SW 1271 (cell line): ENCODE measurements at places on chromosomes 5 and 9.

- DNase-seq, result no peak
Measured at GRCh38 chr5:35898952-35899660, 39.3 kb downstream of the CAPSL start.

DNA sequence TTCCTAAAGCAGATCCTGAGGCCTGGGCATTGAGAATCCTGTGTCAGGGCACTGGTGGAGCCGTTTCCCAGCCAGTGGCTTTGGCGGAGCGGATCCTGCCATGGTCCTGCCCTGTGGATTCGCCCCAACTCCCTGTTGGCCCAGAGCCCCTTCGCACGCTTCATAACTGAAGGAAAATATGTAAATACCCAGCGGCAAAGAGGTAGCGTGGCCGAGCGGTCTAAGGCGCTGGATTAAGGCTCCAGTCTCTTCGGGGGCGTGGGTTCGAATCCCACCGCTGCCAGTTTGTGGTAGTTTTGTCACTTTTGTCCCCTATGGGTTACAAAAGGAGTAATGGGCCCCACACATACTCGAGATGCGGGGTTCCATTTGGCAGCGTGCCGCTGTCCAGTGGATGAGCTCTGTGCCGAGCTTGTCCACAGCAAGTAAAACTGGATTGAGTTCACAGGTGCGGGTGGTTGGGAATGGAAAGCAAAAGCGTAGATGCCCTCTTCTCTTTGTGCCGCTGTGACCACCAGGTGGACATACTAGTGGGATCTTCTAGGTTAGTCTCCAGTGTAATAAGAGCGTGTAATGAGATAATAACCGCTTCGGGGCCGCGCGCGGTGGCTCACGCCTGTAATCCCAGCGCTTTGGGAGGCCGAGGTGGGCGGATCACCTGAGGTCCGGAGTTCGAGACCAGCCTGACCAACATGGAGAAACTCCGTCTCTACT is 17.3 kb downstream of the TRIM7 start:
- DNase-seq, result no peak

DNA sequence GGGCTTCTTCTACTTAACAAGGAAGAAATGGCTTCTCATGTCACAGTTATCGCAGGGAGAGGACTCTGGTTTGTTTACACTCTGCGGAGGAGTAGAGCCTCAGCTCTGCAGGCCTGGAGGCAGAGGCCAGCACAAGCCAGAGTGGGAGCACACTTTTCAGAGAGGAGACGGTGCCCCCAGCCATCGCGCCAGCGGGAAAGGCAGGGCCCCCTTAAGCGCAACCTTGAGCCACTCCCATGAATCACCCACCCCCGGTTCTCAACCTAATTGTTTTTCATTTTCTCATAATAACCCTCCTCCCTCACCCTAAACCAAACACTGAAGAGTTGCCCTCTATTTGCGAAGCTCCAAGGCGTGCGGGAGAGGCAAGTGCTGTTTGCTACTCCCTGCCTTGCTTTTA is 208.4 kb upstream of the TBCA start:
- DNase-seq, result no peak

GRCh38 chr5:64285188-64286130 is 119.8 kb downstream of the RNF180 start:
- DNase-seq, result no peak

- DNase-seq, result no peak
Measured at GRCh38 chr5:135364421-135365262, 34.4 kb downstream of the MACROH2A1 start.

GRCh38 chr5:139658928-139659667 is 10.9 kb downstream of the CXXC5 start:
- DNase-seq, result peak; percentile 55

DNA sequence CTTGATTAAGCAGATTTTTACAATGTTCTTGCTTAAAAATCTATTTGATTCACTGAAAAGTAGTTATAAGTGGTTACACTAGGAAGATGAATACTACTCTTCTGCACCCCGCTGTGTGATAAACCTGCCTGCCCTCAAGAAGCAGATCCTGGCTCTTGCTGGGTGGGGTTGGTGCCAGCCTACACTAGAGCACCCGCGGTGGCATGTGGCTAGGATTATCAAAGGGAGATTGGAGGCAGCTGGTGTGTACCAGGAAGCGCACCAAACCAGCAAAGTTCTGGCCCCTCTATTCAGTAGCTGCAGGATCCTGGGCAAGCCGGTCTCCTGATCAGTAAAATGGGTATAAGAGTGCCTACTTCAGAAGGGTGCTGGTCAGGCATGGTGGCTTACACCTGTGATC is 43.5 kb downstream of the PRLR start:
- DNase-seq, result no peak

- DNase-seq, result no peak
Measured at GRCh38 chr9:129841071-129841470, 5.8 kb downstream of the USP20 start.

DNA sequence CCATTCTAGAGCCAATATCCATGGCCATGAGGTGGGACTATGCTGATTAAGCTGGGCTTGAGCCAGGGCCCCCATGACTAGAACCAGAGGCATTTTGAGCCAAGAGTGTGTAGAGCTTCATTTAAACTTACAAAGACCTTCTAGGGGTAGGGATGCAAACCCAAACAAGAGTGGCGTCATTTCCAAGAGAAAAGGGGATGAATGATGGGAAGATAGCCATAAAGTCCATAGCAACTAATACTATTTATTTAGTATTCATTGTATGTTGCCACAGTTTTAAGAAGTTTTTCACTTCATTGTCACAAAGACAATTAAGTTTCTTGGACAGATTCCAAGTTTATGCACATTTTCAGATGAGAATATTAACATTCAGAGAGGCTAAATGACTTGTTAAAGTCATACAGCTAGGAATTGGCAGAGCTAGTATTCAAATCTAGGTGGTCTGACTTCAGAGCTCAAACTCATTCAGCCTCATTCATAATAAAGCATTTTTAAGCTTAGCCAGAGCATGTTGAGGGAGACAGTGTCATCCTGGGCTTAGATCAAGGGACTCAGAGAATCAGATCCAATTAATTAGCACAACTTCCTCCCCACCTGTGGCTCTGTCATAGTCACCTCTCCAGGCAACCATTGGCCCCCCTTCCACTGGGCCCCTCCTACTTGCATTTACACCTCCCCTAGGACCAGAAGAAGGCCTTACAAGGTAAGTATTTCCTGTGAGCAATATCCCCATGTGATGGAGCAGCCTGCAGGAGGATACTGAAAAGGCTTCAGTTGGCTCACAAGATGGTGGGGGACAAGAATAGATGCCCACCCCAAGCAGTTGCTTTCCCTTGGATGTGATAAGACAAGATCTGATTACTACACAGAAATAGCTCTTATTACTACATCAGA is 95.0 kb upstream of the PCSK1 start:
- DNase-seq, result no peak

GRCh38 chr5:92353107-92354030 is 970.3 kb upstream of the ARRDC3 start:
- DNase-seq, result no peak

GRCh38 chr5:162529886-162530285 is 462.3 kb downstream of the GABRG2 start:
- no peak for DNase-seq

DNA sequence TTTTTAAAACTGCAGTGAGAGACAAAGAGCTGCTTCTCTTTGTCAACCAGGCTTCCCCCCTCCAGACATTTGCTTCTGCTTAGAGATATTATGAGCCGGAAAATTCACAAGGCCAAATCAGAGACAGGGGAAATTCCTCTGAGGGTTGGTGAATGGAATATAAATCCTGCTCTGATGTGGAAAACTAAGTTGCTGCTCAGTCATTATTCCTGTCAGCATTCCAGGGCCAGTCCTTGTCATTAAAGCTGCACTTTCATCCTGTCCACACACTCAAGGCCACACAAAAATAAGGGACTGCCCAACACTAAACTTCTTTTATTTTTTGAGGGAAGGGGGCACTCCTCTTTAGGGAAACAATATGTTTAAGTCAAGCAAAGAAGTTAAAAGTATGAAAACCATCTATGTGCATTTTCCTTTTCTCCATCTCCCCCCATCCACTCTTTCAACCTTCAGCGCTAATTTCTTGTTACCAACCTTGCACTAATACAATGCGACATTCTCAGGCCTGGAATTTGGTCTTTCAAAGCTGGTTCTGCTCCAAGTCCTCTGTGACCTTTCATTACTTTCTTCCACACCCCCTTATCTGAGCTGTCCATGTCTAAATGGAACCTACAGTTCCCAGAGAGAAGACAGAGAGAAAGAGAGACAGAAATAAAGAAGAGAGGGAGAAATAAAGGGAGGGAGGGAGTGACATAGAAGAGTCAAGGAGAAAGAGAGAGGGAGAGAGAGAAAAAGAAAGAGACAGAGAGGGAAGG is 118.9 kb upstream of the S1PR3 start:
- no peak for DNase-seq

DNA sequence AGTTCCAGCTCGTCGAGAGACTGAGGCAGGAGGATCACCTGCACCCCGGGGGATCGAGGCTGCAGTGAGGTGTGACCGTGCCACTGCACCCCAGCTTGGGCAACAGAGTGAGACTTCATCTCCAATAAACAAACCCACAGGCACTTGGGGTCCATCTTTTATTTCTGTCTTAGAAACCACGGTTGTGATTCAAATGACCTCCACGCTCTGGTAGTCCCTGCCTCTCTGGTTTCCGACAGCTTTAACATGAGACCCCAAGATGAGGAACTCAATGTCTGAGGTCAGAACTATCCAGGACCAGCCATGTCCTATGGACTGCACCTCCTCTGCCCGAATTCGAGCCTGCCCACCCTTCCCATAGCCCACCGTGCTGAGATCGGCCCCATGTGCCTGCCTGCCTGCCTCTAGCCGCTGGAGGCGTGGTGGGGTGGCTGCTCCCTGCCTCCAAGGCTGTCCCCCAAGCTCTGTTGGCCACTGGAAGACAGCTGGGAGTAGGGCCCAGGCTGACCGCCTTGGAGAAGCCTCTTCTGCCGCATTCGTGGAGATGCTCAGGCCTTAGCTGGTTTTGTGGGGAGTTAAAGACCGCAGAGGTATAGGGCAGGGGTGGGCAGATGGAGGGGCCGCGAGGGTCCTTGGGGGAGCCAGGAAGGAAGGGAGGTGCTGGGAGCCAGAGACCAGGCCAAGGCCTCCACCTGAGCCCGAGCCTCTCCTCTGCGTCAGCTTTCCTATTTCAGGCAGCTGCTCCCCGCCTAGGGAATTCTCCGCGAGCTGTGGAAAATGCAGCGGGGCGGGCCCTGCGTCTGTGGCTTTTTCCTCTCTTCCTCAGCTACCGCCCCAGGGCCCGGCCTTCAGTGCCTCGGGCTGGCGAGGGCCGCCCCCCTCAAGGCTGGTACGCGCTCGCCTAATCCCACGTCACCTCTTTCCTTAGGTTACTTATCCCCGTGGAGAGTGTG is 6.9 kb upstream of the WDR5 start:
- DNase-seq, result no peak

DNA sequence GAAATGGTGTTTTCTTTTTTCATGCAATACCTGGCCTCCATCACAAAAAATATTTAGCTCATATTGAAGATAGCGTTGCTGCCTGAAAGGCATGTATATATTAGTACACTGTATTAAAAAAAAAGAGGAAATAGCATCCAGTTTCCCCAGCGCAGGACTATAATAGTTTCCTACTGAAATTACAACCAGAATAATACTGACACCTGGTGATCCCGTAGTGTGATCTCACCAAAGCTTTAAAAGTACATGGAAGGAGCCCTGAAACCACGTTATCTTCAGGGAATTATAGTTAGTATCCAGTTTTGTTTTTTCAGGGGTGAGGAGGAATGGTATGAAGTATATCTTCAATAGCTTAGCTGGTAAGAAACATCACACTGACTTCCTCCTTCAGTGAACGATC is 264.9 kb downstream of the CD180 start:
- no peak for DNase-seq

DNA sequence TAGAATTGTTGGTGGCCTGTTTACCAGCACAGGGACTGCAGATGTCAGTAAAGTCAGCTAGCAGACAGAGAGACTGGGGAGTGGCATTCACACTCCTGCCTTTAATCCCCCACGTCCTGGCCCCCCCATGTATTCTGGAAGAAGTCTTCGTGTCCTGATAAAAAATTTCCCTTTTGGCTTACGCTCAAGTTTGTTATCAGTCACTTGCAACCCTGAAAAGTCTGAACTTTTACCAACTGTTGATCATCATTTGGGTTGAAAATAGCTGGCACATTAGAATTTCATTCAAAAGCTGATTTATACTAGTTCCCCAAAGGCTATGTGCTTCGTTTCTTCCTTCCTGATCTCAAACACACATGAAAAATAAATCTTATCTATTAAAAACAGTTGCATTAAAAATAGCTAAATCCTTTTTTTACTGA is 5.8 kb upstream of the CRHBP start:
- no peak for DNase-seq

- no peak for DNase-seq
Measured at GRCh38 chr9:91515074-91515687, 91.5 kb upstream of the NFIL3 start.

DNA sequence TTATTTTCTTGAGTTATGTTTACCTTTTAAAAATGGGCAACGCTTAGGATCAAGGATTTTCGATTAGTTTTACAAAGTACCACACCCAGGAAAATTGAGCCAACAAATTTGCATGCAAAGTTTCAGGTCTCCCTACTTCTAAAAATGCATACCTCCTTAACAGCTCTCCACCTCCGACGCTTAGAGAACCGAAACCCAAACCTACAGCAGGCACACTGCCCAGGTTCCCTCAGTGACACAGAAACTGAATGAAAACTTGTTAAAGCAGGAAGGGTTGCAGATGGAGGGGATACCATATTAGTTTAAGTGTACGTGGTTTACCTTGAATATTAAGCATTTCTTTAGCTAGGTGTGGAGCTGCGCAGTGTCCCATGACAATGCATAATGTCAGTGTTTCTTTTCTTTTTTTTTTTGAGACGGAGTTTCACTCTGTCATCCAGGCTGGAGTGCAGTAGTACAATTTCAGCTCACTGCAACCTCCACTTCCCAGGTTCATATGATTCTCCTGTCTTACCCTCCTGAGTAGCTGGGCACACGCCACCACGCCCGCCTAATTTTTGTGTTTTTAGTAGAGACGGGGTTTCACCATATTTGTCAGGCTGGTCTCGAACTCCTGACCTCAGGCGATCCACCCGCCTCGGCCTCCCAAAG is 1.6 kb upstream of the SUB1 start:
- no peak for DNase-seq

GRCh38 chr9:68522954-68523353 is 17.7 kb downstream of the TMEM252 start:
- DNase-seq, result no peak

GRCh38 chr5:61081741-61082140 is 80.5 kb downstream of the SMIM15 start:
- DNase-seq, result no peak

- no peak for DNase-seq
Measured at GRCh38 chr5:172942556-172942955, 16.7 kb upstream of the RPL26L1 start.

GRCh38 chr9:72911816-72912215 is 41.0 kb downstream of the ALDH1A1 start:
- no peak for DNase-seq
